ENCODE measurements at places on chromosomes 3 and 15.

DNA sequence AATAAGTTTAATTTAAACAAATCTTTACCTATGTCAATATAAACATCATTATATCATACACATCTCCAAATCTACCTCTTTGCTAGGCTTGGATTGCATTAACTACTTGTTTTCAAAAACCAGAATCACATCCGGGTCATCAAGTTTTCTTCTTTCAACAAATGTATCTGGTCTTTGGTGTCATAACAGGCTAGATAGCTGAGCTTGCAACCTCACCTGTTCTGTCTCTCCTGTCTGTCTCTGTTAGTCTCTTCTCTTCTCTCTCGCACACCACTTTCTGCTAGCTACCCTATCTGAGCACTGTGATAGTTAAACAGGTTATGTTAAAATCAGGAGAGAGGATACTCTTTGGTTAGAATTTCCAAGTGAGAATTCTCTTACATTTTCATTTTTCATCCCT is 6.7 kb downstream of the FOXB1 start:
- DNase-seq = no peak

GRCh38 chr3:183265834-183266417 is 12.9 kb downstream of the B3GNT5 start:
- DNase-seq = no peak

DNA sequence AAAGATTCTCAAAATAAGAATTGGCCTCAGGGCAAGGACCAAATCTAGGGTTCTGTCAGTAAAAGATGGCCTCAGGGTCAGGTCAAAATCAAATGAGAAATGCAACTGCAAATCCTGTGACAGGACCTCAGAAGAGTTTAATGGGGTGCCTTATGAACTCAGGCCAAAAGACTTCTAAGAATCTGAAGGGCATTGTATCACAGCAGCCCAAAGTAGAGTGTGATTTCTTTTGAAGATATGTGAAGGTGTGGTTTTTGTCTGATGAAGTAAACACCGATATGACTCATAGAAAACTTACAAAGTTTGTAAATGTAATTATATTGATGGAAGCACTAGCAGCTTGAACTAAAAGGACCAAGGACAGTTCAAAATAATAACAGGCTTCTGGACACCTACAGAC is 966.1 kb downstream of the AGBL1 start:
- DNase-seq = no peak

DNA sequence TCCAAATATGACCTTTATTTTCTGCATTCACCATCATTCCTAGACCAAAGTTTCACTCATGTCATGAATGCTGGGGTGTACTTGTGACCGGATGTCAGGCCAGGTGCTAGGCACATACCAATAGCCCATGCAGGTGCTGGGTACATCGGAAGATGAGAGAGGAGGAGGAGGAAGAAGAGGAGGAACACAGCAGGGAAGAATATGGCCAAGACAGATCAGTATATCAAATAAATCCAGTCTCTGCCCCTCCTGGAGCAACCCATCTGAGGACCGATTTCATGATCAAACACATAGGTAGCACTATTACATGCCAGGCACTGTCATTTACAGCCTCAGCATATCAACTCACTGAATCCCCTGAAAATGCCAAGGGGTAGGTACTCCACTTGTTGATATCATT is 3.0 kb upstream of the WNT7A start:
- DNase-seq = no peak

GRCh38 chr15:33124811-33125210 is 69.7 kb downstream of the FMN1 start:
- no peak for DNase-seq

GRCh38 chr3:136844724-136845123 is 17.3 kb upstream of the NCK1 start:
- no peak for DNase-seq

DNA sequence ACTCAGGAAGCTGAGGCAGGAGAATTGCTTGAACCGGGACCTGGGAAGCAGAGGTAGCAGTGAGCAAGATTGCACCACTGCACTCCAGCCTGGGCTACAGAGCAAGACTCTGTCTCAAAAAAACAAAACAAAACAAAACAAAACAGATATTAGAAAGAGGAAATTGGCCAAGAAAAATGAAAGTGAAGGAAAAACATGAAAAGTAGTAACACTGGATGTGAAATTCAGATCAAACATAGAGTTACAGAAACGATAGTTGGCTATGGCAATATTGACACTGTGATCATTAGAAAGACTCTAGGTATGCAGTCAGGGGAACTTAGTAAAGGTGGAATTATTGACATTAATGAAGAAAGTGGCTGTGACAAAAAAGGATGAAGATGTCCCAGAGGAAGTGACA is 13.2 kb upstream of the TIPARP start:
- no peak for DNase-seq
